ENCODE measurements at places on chromosomes 2 and 18.

- no peak for DNase-seq
Measured at GRCh38 chr18:51721996-51722395, 524.5 kb upstream of the MEX3C start.

- DNase-seq: no peak
Measured at GRCh38 chr2:31188131-31188530, 29.2 kb downstream of the CAPN14 start.

GRCh38 chr18:54134053-54134452 lies 90.4 kb downstream of the MBD2 start:
- DNase-seq: no peak

GRCh38 chr2:218981390-218981880 lies 3.5 kb downstream of the FEV start:
- no peak for DNase-seq

DNA sequence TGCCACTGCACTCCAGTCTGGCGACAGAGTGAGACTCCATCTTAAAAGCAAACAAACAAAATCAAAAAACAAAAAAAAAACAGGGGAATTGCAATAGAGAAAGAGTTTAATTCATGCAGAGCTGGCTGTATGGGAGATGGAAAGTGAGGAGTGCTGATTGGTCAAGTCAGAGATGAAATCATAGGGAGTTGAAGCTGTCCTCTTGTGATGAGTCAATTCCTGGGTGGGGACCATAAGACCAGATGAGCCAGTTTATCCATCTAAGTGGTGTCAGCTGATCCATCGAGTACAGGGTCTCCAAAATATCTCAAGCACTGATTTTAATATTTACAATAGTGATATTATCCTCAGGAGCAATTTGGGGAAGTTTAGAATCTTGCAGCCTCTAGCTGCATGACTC lies 45.3 kb downstream of the FRZB start:
- no peak for DNase-seq
